H7 (cell line): ENCODE measurements at places on chromosomes 13 and 19.

- DNase-seq, result no peak
Observed at GRCh38 chr19:54262066-54262465, 5.0 kb upstream of the LILRB5 start.

GRCh38 chr13:83223546-83223945 lies 658.7 kb downstream of the SLITRK1 start:
- DNase-seq, result no peak

GRCh38 chr13:97191142-97191541 lies 31.0 kb upstream of the MBNL2 start:
- no peak for DNase-seq

- no peak for DNase-seq
Observed at GRCh38 chr19:18708452-18709231, 25.2 kb downstream of the CRTC1 start.

GRCh38 chr19:58497634-58498170 lies 14.1 kb downstream of the SLC27A5 start:
- peak; percentile 14 for DNase-seq

DNA sequence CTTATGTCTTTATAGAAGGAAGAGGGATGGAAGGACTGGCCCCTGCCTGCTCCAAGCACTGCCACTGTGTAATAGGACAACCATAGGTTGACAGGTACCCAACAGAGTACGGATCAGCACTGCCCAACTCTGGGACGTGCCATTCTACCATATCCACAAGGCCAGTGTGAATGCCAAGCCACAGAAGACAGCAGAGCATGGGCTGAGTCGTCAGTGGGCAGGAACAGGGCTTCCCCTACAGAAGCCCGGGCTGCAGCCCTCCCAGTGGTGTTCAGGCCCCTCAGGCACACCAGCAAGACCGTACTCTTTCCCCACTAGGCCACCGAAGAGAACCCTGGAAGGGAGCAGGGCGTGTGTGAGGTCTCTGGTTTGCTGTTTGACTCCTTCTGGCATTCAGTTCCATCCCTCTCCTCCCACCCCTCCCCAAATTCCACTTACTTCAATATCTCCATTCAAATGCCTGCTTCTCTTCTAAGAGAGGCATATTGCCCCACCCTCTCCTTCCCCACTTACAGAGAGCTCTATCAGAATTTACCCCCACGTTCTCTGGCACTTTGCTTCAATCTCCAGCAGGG lies 209.4 kb downstream of the FOXO1 start:
- no peak for DNase-seq
